ENCODE measurements at places on chromosomes 7 and 10.

DNA sequence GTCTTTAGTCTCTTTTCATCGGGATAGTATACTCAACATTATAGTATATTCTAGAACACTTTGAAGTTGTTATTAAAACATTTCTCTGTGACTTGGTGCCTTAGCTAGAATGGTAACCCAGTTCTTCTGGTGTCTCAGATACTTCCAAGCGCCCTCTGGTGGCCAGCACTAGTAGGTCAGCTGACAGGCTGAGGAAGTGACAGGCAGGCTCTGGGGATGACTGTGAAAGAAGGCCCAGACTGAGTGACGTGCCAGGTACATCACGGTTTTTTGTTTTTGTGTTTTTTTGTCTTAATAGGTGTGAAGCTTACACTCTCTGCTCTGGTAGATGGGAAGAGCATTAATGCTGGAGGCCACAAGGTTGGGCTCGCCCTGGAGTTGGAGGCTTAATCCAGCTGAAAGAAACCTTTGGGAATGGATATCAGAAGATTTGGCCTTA is 5.1 kb downstream of the COMTD1 start:
- DNase-seq = peak; percentile 93

DNA sequence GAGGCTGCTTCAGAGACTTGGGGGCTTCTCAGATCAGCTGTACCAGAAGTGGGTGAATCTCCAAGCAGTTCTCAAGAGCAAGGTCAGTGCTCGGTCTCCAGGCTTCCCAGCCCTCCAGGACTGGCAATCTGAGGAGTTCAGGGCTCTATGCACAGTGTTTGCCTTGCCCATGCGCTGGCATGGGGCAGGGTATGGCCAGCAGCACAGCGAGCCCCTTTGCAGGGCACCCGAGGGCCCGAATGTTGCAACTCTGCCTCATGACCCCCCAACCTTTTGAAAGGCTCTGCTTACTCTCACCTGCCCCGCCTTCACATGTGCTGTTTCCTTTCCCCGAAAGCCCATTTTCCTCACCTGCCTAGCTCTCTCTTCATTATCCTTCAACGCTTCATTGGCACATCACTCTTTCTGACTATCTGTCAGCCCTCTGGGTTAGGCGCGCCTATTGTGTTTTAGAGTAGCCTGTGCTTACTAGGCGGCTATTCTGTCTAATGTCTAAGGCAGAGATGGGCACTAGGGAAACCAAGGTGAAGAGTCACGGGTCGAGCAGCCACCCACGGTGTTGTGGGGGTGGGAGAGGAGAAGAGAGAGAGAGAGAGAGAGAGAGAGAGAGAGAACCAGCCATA is 83.6 kb downstream of the WDFY4 start:
- no peak for DNase-seq

GRCh38 chr7:25122373-25122772 is 2.7 kb downstream of the CYCS start:
- no peak for DNase-seq

DNA sequence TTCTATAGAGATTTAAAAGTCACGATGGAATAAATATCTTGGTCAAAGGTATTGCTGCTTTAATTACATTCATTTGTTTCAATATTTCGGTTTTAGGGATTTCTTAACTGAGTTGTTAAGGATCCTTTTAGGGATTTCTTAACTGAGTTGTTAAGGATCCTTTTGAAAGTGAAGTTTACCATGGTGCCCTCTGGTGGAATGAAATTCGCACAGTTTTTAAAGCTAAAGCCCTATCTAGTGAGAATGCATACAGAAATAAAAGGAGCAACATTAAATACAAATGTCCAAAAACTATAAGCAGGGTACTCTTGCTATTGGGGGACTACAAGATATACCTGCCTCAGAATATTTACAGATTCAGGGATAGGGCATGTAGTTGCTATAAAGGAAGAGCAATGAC is 193.7 kb downstream of the RNLS start:
- DNase-seq = peak; percentile 68

All from hepatocyte (in vitro differentiated cells).